ENCODE measurements at places on chromosomes 2 and 18.
A peak's percentile ranks its signal among the peaks of the same experiment; 100 is the strongest.

- peak; percentile 25 for DNase-seq
Measured at GRCh38 chr2:18473241-18474181, 86.9 kb downstream of the RDH14 start.

- DNase-seq = peak; percentile 9
Measured at GRCh38 chr2:33529771-33530481, 53.5 kb downstream of the RASGRP3 start.

- DNase-seq = no peak
Measured at GRCh38 chr2:128389388-128390086, 70.9 kb upstream of the HS6ST1 start.

DNA sequence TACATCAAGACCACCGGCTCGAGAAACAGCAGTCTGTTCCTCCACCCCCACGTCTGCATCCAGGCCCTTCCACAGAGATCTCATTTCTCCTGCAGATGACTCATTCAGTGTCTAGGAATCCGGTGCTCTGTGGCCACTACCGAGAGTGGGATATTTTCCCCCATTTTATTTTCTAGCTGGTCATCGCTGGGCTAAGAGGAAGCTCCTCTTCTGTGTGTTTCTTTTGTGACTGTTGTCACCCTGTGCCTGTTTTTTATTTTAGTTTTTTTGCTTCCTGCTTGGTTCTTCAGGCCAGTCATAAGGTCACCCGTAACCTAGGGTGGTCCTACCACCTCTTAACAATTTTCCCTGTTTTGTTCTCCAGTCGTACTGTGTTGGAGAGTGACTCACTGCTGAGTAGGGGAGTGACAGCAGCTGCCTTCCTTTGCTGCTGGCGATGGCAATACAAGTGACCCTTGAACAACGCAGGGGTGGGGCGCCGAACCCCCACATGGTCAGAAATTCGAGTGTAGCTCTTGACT lies 6.7 kb downstream of the RAMP1 start:
- DNase-seq = no peak

- peak; percentile 8 for DNase-seq
Measured at GRCh38 chr2:201933792-201934237, 99.8 kb upstream of the FZD7 start.
